Stimulated activated CD4-positive, alpha-beta T cell treated with anti-CD3 and anti-CD28 coated beads, Interleukin-4, amount 100 ng/mL, for 1 hour (primary cell): ENCODE measurements at places on chromosomes 2 and 18.
A peak's percentile ranks its signal among the peaks of the same experiment; 100 is the strongest.

DNA sequence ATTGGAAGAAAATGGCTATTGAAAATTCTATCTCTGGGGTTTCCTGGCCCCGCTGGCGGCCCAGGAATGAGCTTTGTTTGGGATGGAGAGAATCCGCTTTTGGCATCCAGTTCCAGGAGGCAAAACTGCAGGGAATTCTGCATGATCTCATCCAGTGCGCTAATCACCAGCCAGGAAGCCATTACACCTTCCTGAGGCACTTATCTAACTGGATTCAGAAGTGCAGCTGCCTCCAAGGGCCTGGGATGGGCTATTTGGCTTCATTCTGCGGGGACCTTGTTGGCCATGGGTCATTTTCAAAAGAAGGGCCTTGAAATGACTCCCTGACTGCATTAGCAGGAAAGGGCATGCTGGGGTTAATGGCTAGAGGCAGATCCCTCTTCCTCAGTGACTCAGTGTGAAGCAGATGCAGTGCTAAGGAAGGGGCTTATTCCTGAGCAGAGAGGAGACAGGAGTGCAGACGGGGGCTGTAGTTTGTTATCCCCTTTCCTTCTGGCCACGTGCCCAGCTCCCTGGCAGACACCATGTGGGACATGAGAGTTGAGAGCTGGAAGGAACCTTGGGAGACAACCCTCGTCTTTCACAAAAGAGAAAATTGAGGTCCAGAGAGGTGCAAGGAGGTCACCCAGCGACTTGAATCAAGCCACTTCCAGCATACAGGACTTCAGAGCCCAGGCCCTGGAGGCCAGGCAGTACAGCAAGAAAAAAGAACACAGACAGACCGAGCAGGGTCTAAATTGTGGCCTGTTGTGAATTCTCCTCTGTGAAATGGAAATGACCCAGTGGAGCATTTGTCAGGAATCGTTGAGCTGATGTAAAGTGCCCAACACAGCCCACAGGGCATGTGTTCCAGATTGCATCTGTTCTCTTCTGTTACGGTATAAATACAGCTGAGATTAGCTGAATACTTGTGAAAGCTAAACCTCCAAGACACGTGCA is 161.8 kb downstream of the PRKCE start:
- no peak for DNase-seq

DNA sequence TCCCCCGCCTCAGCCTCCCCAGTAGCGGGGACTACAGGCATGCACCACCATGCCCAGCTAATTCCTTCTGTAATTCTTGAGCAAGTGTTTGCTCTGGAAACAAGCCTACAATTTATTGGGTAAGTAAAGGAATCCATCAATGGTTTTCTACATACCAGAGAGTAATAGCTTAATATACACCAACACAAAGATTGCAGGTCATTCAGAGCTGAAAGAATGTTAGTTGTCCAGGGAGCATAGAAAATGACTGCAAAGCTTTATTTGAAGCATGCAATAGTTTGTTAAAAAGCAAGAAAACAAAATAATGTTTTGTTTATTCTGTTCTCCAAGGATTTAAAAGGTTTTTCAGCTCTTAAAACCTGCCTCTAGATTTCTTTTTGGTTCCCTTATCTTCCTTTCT is 5.6 kb downstream of the IDH1 start:
- no peak for DNase-seq

- no peak for DNase-seq
Measured at GRCh38 chr2:234771980-234772732, 179.7 kb upstream of the SH3BP4 start.

GRCh38 chr2:224924631-224925030 is 117.6 kb downstream of the DOCK10 start:
- no peak for DNase-seq

DNA sequence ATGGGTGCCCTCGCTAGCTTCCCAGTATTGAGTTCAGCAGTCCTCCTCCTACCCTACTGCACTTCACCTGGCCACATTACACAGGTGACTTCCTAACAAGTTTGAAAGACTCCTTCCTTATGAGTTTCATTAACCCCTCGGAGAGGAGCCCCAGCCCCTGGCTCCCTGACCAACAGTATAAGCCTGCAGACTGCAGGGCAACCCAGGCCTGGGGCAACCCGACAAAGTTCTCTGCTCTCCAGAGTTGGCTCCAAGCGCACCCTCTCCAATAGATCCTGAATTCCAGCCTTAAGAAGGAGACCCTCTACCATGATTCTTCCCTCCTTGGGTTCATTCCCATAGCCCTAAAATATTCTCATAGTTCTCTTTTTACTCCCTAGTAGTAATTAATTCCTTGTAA is 1162.8 kb upstream of the TMEFF2 start:
- DNase-seq: no peak

DNA sequence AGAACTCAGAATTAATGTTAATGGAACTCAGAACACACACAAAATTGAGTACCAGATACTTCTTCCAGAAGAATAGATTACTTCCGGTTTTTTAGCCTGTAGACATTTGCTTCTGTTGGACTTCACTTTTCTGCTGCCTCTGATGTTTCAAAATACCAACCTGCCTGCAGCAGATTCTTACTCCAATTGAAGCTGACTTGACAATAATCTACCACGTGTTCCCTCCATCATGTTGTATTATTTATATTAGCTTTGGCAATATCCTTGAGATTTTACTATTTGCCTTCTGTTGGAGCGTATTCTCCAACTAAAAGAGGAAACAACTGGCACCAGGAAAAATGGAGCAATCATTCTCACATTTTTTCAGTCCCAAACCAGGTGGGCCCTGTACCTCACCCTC is 3.1 kb upstream of the GORASP2 start:
- DNase-seq: no peak

- no peak for DNase-seq
Measured at GRCh38 chr2:67626656-67627055, 229.5 kb downstream of the ETAA1 start.

- peak; percentile 80 for DNase-seq
Measured at GRCh38 chr2:68121873-68122679, 35.6 kb upstream of the PNO1 start.
